ENCODE measurements at places on chromosomes 7 and 10. TPM values are rescaled to one million over a fixed set of nuclear protein-coding genes. Genes with fewer than 3 reads are reported as not detected.

C10orf62 gene
- not detected for polyA plus RNA-seq

DNA sequence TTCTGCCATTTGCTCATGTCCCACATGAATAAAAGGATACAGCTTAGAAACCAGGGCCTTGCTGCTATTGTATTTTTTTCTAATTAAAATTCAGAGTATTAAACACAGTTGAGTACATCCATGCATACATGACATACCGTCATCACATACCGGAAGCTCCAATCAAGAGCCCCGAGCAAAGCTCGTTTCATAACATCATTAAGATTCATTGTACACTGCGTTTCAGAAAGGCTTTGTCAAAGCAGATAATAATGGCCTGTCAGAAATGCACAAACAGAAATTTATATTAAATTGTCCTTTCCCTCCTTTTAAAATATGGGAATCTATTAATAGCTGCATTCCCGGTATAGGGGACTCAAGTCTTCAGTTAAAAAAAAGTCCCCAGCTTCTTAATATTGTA lies 103.4 kb downstream of the PRTFDC1 start:
- H3K4me3 ChIP-seq = no peak overlapping the region
- no peaks in the 10 kb centered on the region for H3K4me1 ChIP-seq
- no peaks in the 10 kb centered on the region for H3K27me3 ChIP-seq
- no peaks in the 10 kb centered on the region for H3K36me3 ChIP-seq
- no peak for DNase-seq

WNT8B gene
- polyA plus RNA-seq = not detected

DNA sequence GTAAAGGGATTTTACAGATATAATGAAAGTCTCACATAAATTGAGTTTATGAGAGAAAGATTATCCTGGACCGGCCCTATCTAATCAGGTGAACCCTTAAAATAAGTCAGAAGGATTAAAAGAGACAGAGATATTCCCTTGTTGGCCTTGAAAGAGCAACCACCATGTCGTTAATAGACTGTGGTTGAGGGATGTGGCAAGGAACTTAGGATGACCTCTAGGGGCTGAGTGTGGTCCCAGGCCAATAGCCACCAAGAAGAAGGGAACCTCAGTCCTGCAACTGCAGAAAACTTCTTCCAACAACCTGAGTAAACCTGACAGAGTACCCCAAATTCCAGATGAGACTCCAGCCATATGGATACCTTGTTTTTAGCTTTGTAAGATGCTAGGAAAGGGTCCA lies 121.5 kb downstream of the POLR1F start:
- no peak overlapping the region for H3K27ac ChIP-seq
- H3K4me1 ChIP-seq = no peaks in the 10 kb centered on the region
- H3K27me3 ChIP-seq = no peaks in the 10 kb centered on the region

GRCh38 chr10:50561816-50562215 lies 61.9 kb downstream of the SGMS1 start:
- no peak overlapping the region for H3K4me3 ChIP-seq
- H3K36me3 ChIP-seq = no peaks in the 10 kb centered on the region
- H3K4me1 ChIP-seq = no peaks in the 10 kb centered on the region

- no peak overlapping the region for H3K4me3 ChIP-seq
- H3K36me3 ChIP-seq = no peaks in the 10 kb centered on the region
- no peaks in the 10 kb centered on the region for H3K27me3 ChIP-seq
- peaks cover 9% of the 10 kb centered on the region for H3K4me1 ChIP-seq
- no peak for DNase-seq
Observed at GRCh38 chr10:31604646-31605170, 285.7 kb downstream of the ZEB1 start.

GCC1 gene
- 13.5 TPM for polyA plus RNA-seq

DNA sequence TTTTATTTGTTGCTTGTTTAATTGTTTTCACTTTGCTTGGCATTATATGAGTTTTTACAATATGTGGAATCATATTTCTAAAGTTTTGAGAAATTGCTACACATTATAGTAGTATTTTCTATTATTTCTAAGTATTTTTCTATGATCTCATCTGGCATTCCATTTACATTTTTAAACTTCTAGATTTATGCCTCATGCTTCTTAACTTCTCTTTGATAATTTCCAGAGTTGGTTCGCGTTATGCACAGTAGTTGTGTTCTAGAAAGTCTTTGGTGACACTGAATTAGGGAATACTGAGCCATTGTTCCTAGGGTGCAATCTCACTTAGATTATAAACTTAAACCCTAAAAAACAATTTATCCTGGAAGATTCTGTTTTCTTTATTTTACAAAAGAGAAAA lies 129.2 kb downstream of the GNAI1 start:
- no peaks in the 10 kb centered on the region for H3K36me3 ChIP-seq
- DNase-seq = no peak
- H3K27ac ChIP-seq = no peak overlapping the region
- H3K4me1 ChIP-seq = no peaks in the 10 kb centered on the region
- no peak overlapping the region for H3K4me3 ChIP-seq

GRCh38 chr10:69241575-69241974 lies 21.4 kb downstream of the HKDC1 start:
- no peak overlapping the region for H3K27ac ChIP-seq
- H3K27me3 ChIP-seq = no peaks in the 10 kb centered on the region
- no peaks in the 10 kb centered on the region for H3K4me1 ChIP-seq
- no peak for DNase-seq

GRCh38 chr7:119436882-119437281 lies 836.1 kb upstream of the KCND2 start:
- no peaks in the 10 kb centered on the region for H3K4me1 ChIP-seq
- no peaks in the 10 kb centered on the region for H3K27me3 ChIP-seq
- no peak for DNase-seq
- no peak overlapping the region for H3K4me3 ChIP-seq

GRCh38 chr7:90961037-90961725 lies 303.1 kb upstream of the FZD1 start:
- no peaks in the 10 kb centered on the region for H3K4me1 ChIP-seq
- no peak overlapping the region for H3K4me3 ChIP-seq
- no peak for DNase-seq
- no peaks in the 10 kb centered on the region for H3K36me3 ChIP-seq

CHST3 gene
- not detected for polyA plus RNA-seq

GRCh38 chr10:11326913-11327616 lies 284.4 kb downstream of the USP6NL start:
- peaks cover 4% of the 10 kb centered on the region for H3K4me1 ChIP-seq
- H3K27me3 ChIP-seq = no peaks in the 10 kb centered on the region
- no peak for DNase-seq
- no peak overlapping the region for H3K4me3 ChIP-seq
- H3K36me3 ChIP-seq = peaks cover 22% of the 10 kb centered on the region
